Activated CD8-positive, alpha-beta T cell treated with anti-CD3 and anti-CD28 coated beads for 36 hours (primary cell): ENCODE measurements at places on chromosomes 1 and 21. TPM values are rescaled to one million over a fixed set of nuclear protein-coding genes. Genes with fewer than 3 reads are reported as not detected.

GRCh38 chr1:182015360-182015759 is 46.2 kb downstream of the ZNF648 start:
- no peak for DNase-seq

Gene INKA2
- total RNA-seq = 2.3 TPM

GRCh38 chr1:1432951-1433803 is 2.3 kb upstream of the VWA1 start:
- DNase-seq = no peak

DNA sequence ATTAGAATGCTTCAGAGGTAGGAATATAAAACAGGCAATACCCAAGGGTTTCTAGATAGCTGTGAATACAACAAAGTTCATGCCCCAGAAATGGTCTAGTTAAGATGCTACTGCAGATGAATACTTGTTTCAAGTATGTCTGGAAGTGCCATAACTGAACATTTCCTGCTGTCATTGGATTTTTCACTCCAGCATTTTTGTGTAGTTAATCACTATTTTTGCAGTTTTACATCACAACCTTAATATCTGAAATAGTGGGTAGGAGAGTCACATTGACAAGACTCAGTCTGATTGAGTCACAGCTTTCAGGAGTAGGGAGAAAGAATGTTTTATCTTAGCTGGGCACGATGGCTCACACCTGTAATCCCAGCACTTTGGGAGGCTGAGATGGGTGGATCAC is 126.4 kb upstream of the C1orf21 start:
- no peak for DNase-seq

DNA sequence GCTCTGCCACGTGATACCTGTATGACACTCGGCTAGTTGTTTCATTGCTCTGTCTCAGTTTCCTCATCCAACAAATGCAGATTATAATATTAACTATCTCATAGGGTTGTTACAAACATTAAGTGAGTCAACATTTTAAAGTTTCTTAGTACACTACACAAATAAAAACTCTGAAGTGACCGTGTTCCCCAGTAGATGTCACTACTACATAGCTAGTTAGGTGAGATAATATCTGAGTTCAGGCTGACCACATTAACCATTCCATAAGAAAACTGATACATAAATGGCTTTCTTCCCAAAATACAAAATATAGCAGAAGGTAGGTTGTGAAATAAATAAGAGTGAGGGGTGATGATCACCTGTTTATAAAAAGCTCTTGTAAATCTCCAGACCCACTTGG is 214.1 kb downstream of the NUF2 start:
- DNase-seq = no peak

Gene KCNT2
- total RNA-seq = not detected

DNA sequence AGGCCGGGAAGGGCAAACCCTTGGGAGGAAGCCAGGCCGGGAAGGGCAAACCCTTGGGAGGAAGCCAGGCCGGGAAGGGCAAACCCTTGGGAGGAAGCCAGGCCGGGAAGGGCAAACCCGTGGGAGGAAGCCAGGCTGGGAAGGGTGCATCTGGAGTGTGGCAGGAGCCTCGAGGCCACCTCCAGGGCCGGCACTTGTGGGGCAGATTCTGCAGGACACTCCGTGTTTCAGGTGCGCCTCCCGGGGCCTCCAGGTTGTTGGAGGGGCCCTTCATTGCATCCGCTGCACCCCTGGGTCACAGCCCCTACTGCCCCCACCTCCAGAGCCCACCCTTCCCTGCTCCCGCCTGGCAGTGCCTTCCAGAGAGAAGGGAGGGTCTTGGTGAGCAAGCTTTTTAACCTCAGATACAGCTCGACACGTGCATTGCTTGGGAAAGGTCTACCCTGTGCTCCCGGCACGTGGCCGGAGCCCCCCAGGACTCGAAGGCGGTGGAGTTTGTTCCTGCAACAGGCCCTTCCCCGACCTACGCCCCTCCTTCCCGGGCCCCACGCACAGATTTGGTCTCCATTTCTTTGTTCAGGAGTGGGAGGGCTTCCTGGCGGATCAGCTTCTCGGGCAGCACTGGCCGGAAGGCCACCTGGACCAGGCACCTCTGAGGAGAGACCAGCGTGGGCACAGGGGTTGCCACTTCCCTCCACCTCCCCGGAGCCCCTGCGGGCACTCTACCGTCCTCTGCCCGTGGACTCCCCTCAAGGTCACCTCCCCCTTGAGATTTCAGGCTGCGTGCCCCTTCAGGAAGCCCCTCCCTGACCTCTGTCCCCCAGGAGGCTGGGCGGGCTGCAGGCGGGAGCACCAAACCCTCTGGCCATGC is 9.4 kb upstream of the TMEM52 start:
- DNase-seq = no peak

Gene LIN28A
- total RNA-seq = not detected

Gene LENEP
- total RNA-seq = not detected

Gene SMPDL3B
- 0.27 TPM for total RNA-seq
